ENCODE measurements at places on chromosomes 7 and 10. TPM values are rescaled to one million over a fixed set of nuclear protein-coding genes. Genes with fewer than 3 reads are reported as not detected.

- no peak for DNase-seq
- H3K27me3 ChIP-seq, result no peaks in the 10 kb centered on the region
- H3K27ac ChIP-seq, result peak overlapping the region; percentile 44
- H3K36me3 ChIP-seq, result peaks cover 11% of the 10 kb centered on the region
- H3K4me3 ChIP-seq, result no peak overlapping the region
Observed at GRCh38 chr10:84525120-84525806, 196.9 kb downstream of the CCSER2 start.

DNA sequence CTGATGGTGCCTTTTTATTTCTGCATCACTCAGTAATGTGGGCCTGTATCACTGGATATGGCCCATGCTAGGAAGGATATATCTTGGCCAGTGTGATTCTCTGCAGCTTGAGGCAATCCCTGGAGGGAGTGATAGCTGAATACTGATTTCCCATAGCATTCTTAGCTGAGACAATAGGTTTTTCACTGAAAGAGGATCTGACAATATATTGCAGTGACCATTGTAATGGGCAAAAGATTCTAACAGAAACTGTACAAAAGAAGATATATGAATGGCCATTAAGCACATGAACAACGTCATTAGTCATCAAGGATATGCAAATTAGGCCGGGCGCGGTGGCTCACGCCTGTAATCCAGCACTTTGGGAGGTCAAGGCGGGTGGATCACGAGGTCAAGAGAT lies 117.8 kb downstream of the KAT6B start:
- H3K27ac ChIP-seq, result no peak overlapping the region
- DNase-seq, result no peak
- peaks cover 1% of the 10 kb centered on the region for H3K36me3 ChIP-seq
- H3K27me3 ChIP-seq, result no peaks in the 10 kb centered on the region

- no peak overlapping the region for H3K27ac ChIP-seq
- no peak for DNase-seq
- no peaks in the 10 kb centered on the region for H3K27me3 ChIP-seq
- no peaks in the 10 kb centered on the region for H3K36me3 ChIP-seq
Observed at GRCh38 chr7:46744957-46745706, 824.1 kb upstream of the IGFBP3 start.

DNA sequence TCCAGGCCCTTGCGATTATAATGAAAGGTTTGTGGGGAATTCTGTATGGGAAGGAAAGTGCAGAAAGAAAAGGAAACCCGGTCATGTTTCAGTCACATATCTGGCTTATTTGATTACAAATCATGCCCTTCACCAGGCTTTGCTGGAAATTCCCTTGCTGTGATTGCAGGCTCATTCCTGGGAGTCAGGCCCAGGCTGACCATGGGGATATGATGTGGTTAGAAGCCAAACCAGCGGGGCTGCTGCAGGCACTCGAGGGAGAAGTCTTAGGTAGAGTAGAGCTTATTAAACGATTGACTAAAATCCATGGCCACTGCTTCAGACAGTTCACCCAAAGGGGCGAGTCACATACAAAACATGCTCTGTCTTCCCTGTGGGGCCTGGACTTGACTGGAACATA lies 16.2 kb downstream of the PKD1L1 start:
- H3K27me3 ChIP-seq, result no peaks in the 10 kb centered on the region
- no peak for DNase-seq
- no peak overlapping the region for H3K27ac ChIP-seq

- no peaks in the 10 kb centered on the region for H3K27me3 ChIP-seq
- H3K27ac ChIP-seq, result no peak overlapping the region
Observed at GRCh38 chr10:124642088-124642710, 102.0 kb downstream of the FAM53B start.

DNA sequence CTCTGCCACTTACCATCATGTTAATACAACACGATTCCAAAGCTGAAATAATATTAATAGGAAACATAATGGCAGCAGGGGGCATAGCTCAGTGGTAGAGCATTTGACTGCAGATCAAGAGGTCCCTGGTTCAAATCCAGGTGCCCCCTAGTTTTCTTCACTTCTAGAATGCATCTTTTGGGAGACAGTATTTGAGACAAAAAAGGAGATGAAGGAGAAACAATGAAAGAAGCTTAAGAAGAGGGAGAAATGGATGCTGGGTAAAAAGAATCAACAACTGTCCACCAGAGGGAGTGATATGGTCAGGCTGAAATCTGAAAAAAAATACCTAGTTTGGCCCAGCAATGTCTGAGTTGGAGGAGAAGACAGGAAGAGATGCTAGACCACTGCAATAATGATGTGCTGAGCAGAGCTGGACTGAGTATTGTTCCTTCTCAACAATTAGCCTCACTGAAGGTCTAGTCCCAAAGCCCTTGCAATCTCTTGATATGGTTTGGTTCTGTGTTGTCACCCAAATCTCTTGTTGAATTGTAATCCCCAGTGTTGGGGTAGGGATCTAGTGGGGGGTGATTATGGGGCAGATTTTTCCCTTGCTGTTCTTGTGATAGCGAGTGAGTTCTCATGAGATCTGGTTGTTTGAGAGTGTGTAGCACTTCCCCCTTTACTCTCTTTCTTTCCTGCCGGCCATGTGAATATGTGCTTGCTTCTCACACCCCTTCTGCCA lies 48.3 kb downstream of the ZNF783 start:
- no peak overlapping the region for H3K4me3 ChIP-seq
- H3K4me1 ChIP-seq, result peaks cover 2% of the 10 kb centered on the region
- H3K36me3 ChIP-seq, result no peaks in the 10 kb centered on the region
- H3K27ac ChIP-seq, result no peak overlapping the region
- DNase-seq, result no peak

GRCh38 chr10:19014034-19014433 lies 34.6 kb upstream of the MALRD1 start:
- no peak for DNase-seq
- no peak overlapping the region for H3K4me3 ChIP-seq
- no peaks in the 10 kb centered on the region for H3K36me3 ChIP-seq
- H3K4me1 ChIP-seq, result no peaks in the 10 kb centered on the region

DNA sequence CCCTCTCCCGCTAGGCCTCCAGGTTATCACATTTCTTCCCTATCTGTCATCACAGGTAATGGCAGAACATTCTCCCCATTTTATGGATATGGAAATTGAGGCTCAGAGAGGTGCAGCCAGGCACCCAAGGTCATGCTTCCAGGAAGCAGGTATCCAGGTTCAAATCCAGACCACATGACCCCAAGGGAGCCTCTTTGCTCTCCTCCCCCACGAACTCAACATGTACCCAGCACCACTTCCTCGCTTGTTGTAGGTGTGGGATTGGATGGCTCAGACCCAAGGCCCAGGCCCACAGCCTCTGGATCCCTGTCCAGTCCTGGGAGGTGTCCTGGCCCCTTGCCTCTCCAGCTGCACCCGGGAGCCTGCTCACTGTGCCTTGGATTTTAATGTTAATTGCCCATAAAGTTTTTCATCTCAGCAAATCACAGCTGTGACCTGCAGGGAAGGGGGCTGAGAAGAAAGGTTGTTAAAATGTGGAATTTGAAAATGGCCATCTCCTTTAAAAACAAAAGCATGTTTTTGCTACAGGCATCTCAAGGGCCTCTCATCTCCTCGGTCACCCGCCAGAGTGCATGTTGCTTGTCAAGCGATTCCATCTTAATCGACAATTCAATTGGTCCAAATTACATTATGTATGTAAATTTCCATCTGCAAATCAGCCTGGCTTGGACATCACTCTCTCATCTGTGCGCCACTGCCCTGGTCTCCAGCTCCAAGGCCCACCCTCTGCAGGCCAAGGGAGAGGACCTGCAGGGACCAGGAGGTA lies 205.4 kb upstream of the ZMIZ1 start:
- H3K4me3 ChIP-seq, result no peak overlapping the region
- no peak for DNase-seq
- no peaks in the 10 kb centered on the region for H3K4me1 ChIP-seq
- H3K27me3 ChIP-seq, result no peaks in the 10 kb centered on the region
- no peak overlapping the region for H3K27ac ChIP-seq
- H3K36me3 ChIP-seq, result no peaks in the 10 kb centered on the region

Gene ZNF239
- 2.0 TPM for total RNA-seq

Gene CLCN1
- not detected for total RNA-seq

DNA sequence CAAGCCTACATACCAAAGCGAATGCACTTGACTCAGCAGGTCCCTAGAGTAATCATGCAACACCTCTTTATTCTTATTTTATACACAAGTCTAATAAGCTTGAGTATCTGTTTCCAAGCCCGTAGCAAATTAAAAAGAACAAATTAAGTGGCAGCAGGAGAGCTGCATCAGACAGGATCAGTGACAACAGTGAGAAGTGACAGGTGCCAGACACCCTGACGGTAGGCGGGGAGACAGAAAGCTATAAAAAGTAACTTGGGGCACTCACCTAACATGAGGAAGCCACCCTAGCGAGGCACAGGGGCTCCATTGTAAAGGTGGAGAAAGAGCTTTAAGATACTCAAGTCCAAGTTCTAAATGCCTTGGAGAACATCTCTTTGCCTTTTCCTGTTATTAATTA lies 174.2 kb downstream of the PLXNA4 start:
- no peaks in the 10 kb centered on the region for H3K4me1 ChIP-seq
- H3K36me3 ChIP-seq, result no peaks in the 10 kb centered on the region
- DNase-seq, result no peak
- H3K27me3 ChIP-seq, result no peaks in the 10 kb centered on the region

DNA sequence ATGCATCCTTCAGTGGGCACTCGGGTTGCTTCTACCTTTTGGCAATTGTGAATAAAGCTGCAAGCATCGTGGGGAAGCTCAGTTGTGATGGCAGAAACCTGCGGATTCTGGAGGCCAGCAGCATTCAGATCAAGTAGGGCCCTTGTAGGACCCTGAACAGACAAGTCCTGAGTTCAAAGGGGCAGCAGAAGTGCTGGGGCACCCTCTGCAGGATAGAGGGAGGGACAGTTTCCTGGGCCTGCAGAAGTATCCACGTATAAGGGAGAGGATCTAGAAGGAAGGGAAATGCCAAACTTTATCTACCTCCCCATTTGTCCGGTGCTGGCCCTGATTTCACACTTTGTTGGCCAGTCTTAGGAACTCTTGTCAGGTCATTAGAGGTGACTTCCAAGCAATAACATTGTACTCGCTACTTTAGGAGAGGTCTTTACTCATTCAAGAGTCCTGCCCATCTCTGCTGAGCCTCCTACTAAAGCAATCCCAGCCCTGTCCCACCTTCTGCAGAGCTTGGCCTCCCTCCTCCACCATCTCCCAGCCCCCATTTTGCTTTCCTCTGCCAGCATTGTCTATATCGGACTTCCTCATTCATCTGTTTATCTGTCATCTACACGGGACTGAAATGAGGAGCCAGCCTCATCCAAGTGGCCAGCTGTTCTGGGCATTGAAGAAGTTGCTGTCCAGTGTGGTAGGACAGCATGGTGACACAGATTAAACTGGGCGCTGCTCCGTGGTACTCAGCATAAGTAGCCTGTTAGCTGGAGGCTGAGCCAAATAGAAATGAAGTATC lies 26.6 kb upstream of the R3HCC1L start:
- H3K4me3 ChIP-seq, result no peak overlapping the region
- no peak for DNase-seq
- no peaks in the 10 kb centered on the region for H3K36me3 ChIP-seq
- peaks cover 16% of the 10 kb centered on the region for H3K27me3 ChIP-seq

GRCh38 chr10:91551856-91552255 lies 81.0 kb downstream of the PPP1R3C start:
- no peaks in the 10 kb centered on the region for H3K4me1 ChIP-seq
- H3K27ac ChIP-seq, result no peak overlapping the region

GRCh38 chr7:117270371-117270770 lies 52.5 kb downstream of the WNT2 start:
- no peak overlapping the region for H3K27ac ChIP-seq
- no peaks in the 10 kb centered on the region for H3K36me3 ChIP-seq
- peaks cover 7% of the 10 kb centered on the region for H3K4me1 ChIP-seq
- H3K4me3 ChIP-seq, result no peak overlapping the region
- no peak for DNase-seq
- peaks cover 8% of the 10 kb centered on the region for H3K27me3 ChIP-seq

DNA sequence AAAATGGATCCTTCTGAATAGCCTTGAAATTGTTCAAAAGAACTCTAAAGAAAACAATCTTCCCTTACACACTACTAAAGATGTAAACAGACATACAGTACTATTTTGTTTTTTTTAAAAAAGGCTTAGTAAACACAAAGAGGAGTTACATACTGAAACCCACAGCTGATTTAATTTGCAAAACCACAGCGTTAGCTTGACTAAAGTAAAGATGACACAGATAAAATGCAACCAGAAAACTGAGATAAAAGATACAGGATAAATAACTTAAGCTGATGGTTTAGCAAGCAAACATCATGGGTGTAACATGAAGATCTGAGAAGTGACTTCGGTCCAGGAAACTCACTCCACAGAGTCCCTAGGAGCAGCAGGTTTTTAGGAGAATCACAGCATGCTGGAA lies 21.8 kb downstream of the PRKCQ start:
- no peak overlapping the region for H3K4me3 ChIP-seq
- H3K27me3 ChIP-seq, result no peaks in the 10 kb centered on the region
- H3K36me3 ChIP-seq, result peaks cover 21% of the 10 kb centered on the region
- DNase-seq, result no peak
- H3K27ac ChIP-seq, result peak overlapping the region; percentile 32

Gene TMEM139
- 0.64 TPM for total RNA-seq

Gene CHCHD2
- total RNA-seq, result 793 TPM

GRCh38 chr7:23472556-23472955 lies 2.3 kb upstream of the IGF2BP3 start:
- H3K36me3 ChIP-seq, result no peaks in the 10 kb centered on the region
- no peak overlapping the region for H3K4me3 ChIP-seq
- H3K4me1 ChIP-seq, result peaks cover 31% of the 10 kb centered on the region
- peaks cover 64% of the 10 kb centered on the region for H3K27me3 ChIP-seq
- H3K27ac ChIP-seq, result no peak overlapping the region
- no peak for DNase-seq

- no peak overlapping the region for H3K4me3 ChIP-seq
- no peak overlapping the region for H3K27ac ChIP-seq
- DNase-seq, result no peak
Observed at GRCh38 chr10:71259815-71260501, 47.6 kb downstream of the UNC5B start.

DNA sequence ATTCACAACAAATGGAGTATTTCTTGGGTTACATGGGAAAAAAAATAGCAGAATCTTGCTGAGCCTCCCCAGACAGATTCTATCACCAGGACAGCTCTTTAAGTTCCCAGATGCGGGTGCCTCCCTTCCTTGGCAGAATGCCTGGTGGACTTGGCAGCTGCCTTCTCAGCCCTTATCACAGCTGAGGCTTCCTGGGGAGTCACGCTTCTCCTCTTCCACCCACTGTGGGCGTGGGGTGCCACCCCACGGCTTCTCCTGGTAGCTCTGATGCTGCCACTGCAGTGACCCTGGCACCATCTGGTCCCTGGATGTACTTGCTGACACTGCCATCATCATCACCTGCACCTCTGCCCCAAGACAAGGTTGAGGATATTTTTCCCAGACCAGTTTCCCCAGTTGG lies 16.2 kb upstream of the NME8 start:
- no peak overlapping the region for H3K4me3 ChIP-seq
- H3K27me3 ChIP-seq, result peaks cover 4% of the 10 kb centered on the region
- no peak overlapping the region for H3K27ac ChIP-seq
- peak; percentile 23 for DNase-seq

Data from activated naive CD4-positive, alpha-beta T cell treated with anti-CD3 and anti-CD28 coated beads for 36 hours (primary cell).